Fibroblast of skin of right biceps (primary cell): ENCODE measurements at places on chromosomes 1 and 21.

- peak; percentile 23 for DNase-seq
These were observed 1.9 kb downstream of the PLEKHA6 start for GRCh38 chr1:204357551-204358490.

- peak; percentile 28 for DNase-seq
These were observed 1.0 kb downstream of the C1orf198 start for GRCh38 chr1:230867101-230867902.

DNA sequence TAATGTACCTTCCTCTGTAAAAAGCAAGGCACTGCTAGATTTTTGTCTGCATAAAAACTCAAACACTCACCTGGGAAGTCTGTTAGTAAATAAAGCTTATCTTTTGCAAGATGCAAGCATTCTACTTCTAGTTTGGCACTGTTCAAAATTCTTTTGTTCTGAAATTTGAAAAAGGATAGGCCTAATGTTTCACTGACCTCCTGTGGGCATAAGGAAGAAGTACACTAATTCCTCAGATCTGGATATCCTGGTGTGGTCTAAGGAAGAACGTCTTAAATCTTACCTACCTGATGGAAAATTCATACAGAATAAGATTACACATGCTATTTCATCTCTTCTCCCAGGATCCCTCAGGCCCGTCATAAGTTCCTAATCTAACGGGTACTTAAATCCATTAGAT is 93.5 kb upstream of the CAMK1G start:
- DNase-seq = peak; percentile 37

DNA sequence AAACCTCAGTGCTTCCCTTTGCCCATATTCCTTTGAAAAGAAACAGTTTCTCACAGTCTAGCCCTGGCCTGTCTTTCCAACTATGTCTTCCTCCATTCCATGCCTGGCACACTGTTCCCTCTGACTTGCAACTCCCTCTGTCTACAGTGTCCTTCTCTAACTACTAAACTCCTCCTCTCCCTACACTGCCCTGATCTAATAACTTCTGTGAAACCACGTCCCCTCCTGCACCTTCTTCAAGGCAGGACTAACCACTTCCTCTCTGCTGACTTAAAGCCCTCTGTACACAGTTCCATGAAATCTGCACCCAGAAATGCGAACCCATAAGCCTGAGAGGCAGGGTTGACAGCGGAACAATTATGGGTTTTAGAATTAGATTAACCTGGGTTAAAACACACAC is 62.2 kb upstream of the ATP1B1 start:
- DNase-seq = no peak

GRCh38 chr1:201676197-201676596 is 137.3 kb downstream of the NAV1 start:
- peak; percentile 67 for DNase-seq

DNA sequence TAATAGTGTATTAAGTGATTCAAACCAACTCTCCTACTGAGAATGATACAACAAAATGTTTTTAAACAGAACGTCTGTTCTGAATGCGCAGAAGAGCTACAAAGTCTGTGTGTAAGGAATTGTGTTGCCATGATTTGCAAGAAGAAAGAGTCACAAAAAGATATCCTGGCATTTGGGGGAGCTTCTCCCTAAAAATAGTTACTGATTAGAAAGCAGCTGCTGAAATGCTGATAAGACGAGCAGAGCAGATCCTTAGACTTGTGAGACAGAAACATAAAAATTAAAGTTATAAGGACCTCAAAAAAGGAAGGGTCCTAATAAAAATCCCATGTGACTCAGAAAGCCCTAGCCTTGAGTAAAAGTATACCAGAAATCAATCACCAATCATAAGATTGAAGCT is 54.9 kb upstream of the CRB1 start:
- no peak for DNase-seq

DNA sequence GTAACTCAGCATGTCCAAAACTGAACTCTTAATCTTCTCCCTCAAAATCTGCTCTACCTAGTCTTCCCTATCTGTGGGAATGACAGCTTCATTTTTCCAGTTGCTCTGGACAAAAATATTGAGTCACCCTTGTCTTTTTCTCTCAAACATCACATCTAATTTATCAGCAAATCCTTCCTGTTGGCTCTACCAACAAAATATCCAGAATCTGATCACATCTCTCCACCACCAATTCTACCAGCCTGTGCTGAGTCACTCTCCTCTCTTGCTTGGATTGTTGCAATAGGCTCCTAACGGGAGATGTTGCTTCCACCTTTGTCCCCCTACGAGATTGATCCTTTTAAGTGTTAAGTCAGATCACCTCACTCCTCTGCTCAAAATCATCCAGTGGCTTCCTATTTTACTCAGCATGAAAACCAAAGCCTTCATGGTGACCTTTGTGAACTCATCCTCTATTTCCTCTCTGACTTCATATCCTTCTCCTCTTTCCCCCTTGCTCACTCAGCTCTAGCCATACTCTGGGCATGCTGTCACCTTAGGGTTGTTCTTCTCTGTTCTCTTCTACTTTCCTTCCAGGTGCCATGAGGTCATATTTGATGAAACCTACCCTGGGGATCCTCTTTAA is 21.5 kb upstream of the SMYD2 start:
- DNase-seq = peak; percentile 40

DNA sequence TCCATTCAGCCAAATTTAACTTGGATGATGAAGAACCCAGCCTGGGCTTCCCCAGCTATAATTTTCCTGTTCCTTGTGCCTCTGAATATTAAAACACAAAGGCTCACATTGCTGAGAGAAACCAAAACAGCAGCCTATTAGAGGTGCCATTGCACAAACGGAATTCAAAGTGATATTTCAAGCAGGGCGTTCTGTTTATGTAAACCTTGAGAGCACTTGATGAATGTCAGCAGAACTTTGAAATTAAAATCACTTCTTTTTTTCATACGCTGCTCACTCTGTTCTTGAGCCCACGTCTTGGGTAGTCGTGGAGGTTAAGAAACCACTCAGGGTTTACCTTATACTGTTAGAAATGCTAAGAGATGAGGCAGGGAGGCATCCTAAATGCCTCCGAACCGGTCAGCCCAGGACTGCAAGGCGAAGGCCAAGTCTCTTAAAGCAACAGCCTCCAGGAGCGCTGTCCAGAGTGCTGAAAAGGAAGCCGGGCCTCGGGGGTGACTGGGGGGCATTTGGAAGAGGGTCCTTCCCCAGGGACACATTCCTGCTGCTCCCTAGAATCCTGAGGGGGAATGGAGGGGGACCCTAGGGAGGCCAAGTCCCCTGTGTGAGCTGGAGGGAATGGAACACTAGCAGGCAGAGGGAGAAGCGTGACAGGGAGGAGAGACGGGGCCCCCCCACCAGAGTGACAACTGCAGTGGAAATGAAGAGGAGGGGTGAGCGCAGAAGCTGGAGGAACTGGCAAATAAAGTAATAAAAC is 154.8 kb upstream of the VAMP3 start:
- peak; percentile 49 for DNase-seq

DNA sequence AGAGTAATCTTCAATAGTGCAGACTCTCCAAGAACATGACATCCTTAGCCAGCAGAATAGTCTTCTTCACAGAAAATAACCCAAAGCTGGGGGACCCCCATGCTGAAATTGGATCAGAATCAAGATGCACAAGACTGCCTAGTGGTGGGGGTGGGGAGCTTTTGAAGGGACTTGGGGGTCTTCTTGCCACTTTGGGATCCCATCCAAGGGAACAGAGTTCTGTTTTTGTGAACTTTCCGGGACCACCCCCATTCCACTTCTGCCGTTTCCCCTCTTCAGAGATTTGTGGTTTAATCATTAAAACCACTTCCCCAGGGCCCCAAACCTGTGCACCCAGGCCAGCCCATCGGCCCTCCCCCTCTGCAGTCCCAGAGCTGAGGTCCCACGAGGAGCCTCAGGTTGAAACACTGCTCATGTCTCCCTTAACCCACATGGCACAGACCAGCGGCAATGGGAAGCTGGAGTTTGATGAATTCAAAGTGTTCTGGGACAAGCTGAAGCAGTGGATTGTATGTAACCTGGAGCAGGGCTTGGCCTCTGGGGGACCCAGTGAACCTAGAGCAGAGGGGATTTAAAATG is 44.9 kb downstream of the CAPN9 start:
- no peak for DNase-seq

DNA sequence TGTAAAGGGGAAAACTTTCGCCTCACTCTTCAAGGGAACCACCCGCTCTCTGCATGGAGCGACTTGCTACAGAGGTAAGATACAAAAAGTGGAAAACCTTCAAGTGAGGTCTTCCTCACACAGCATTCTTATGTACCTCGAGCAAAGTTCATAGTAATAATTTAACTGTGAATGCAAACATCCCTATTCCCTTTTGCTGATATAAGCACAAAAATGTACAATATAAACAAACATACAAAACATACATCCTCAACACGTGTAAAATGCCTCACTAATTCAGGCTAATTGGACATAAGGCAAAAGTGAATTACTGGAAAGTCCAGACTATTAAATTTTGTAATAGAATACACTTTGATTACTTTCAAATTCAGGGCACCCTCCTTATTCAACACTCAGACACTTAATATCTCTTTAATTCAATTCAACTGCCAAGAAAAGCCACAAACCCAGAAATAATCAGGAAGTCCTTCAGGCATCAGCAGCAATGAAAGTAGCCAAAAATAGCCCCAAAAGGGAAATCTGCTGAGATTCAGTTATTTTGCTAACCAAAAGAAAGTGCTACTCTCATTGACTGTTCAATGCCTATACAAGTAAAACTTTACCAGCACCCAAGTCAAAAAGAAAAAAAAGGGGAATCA is 15.2 kb upstream of the LMX1A start:
- DNase-seq = peak; percentile 37

GRCh38 chr1:182080040-182080439 is 18.5 kb upstream of the ZNF648 start:
- no peak for DNase-seq

DNA sequence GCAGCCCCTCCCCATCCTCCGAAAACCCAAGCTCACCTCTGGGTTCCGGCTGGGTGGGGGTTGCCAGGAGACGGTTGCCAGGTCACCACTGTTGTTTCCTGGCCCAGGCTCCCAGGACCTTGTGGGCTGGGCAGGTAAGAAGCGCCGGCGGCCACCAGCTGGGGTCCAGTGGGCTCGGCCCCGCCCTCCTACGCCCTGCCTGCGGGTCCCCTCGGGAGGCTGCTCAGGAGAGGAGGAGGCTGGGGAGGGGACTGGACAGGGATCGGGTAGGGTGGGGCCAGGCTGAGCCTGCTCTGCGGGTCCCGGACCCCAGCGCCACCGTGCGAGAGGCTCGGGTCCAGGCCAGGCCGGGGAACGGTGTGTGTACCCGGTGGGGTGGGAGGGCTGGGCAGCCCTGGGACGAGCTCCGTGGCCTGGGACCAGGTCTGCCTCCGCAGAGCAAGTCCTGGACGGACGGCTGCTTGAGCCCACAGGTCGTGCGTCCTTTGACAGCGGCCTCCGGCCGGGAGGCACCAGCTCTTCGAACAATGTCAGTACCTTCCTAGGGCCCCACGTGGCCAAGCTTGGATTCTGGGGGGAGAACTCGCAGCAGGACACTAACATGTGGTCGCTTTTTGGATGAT is at the start of gene TTLL10:
Gene TTLL10, plus strand, starts transcription at position 88 of the 623 bp plus-strand sequence. CDS start 5,336 bp downstream, outside the sequence.
- no peak for DNase-seq

GRCh38 chr1:161993576-161993975 is 30.1 kb downstream of the OLFML2B start:
- DNase-seq = no peak

- DNase-seq = no peak
These were observed 28.0 kb upstream of the USP25 start for GRCh38 chr21:15701830-15702229.

GRCh38 chr1:163872067-163872466 is 550.3 kb downstream of the NUF2 start:
- DNase-seq = no peak

GRCh38 chr1:225878282-225878681 is 3.9 kb downstream of the TMEM63A start:
- DNase-seq = no peak

- no peak for DNase-seq
These were observed 77.3 kb downstream of the TNFSF18 start for GRCh38 chr1:172973424-172973823.

- no peak for DNase-seq
These were observed 56.2 kb upstream of the WDR26 start for GRCh38 chr1:224490549-224491537.

- DNase-seq = no peak
These were observed 48.1 kb upstream of the FGGY start for GRCh38 chr1:59248758-59249157.

- no peak for DNase-seq
These were observed 127.1 kb upstream of the KCNJ15 start for GRCh38 chr21:38129711-38130110.

- DNase-seq = no peak
These were observed at the start of gene TRPM2 for GRCh38 chr21:44353191-44353970. TRPM2 (plus strand) TSS chr21:44353621; CDS start chr21:44353701, 80 bp downstream.

DNA sequence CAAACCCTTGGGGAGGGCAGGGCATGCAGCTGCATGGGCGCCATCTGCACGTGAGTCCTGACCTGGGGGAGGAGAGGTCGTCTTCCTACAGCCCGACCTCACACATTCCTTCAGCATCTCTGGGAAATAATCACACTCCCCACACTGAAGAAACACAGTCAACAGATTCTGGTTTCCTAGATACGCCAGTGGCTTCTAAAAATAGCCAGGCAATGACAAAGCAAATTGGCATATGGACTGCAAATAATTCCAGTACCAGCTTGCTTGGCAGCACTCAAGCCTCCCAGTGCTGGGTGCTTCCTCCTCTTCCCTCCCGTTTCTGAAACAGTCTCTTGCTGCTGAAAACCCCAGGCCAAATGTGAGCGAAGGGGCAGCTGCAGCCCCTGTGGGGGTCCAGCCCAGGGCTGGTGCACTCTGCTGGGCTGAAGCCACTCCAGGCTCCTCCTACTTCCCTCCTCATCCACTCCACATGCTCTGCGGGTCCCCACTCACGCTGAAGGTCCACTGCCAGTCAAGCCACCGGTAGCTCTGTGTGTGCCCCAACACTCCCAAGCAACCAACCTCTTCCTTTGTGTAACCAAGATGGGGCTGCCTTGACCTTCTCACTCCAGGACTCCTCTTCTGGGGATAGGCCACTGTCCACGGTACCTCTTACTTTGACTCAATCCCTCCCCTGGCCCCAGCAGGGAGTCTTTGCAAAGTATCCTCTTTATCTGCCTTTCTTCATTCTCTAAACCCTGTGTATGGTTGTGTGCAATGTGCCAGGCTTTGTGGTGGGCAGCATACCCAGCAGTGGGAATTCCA is 69.0 kb downstream of the KCND3 start:
- peak; percentile 19 for DNase-seq

GRCh38 chr1:83990734-83991133 is 8.2 kb downstream of the TTLL7 start:
- DNase-seq = no peak

DNA sequence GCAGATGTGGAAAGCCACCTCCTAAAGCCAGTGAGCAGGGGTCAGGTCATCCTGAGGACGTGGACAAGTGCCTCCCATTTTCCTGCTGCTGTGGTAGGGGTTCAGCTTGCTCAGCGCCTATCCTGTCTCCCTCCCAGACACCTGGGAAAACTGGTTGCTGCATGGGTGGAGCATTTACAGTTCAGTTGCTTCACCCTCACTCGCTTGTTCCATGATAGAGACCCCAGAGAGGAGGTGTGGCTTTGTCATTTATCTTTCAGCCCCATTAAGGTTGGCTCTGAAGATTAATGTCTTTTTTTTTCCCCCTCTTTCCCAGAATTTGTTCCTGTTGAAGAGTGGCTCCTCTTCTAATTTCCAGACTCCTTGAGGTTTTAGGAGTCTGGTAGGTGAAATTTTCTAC is 9.2 kb downstream of the VANGL1 start:
- no peak for DNase-seq
